ENCODE measurements at places on chromosomes 5 and 9.

DNA sequence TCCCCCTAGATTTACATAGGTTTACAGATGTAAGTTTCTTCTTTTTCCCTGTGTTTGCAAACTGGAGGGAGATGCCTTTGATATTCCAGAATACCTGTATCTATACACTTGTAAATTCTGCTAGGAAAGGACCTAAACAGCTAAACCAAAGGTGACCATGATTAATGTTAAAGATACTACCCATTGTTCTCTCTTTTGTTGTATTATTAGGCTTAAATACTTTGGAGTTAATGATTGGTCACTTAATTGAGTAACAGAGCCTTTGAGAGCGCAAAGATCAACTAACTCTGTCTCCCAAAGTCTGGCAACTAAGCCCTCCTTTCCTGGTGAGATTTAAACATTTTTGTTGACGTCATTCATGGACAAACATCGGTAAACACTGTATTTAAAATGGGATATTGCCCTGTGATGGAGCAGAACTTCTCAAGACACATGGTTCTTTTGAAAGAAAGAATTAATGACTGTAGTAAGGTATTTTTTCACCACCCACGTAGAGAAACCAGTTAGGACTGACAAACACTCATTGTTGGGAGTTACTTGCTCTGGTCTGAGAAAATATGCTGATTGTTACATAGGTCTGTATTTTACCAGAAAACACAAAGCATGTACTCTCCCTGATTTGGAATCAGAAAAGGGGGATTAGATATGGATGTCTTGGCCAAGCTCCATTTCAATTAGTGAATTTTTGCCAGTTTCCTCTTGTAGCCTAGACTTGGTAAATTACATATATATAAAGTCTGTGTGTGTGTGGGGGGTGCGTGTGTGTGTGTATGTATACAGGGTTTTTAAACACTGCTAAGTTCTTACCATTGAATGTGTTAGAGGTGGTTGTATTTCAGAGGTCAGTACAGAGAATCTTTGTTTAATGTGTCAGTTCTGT lies 4.6 kb downstream of the VCAN start:
- DNase-seq = no peak

DNA sequence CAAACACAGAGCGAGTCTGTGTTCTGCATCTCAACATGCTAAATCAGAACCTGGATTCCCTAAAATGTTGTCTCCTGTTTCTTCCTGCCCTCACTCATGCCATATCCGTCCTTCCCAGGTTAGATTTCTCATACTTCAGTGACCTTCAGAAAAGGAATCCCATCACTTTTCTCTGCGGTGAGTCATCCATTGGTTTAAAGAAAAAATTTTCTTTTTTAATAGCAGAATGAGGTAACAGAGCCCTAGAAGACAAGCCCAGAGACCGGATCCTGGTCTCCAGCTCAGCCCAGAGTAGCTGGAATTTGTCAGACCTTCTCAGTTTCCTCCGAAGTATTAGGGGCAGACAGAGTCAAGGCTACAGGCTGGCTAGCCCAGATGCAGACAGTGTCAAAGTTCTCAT lies 143.2 kb upstream of the DMRT1 start:
- peak; percentile 82 for DNase-seq

DNA sequence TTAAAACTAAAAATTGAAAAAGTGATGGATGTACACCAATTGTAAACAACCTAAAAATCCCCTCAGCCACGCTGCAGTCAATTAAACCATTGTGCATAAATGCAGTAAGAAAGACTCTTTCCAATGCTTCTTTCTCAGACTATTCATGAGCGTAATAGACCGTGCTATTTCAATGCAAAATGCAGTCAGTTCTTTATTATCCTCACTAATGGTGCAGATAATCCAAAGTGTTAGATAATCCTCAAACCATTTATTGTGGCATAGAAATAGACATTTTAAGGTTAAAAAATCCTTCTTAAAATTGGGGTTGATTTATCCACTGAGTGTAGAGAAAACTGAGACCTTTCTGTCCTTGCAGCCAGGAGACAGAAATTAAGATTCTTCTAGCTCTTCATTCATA lies 1862.8 kb downstream of the EFNA5 start:
- no peak for DNase-seq

DNA sequence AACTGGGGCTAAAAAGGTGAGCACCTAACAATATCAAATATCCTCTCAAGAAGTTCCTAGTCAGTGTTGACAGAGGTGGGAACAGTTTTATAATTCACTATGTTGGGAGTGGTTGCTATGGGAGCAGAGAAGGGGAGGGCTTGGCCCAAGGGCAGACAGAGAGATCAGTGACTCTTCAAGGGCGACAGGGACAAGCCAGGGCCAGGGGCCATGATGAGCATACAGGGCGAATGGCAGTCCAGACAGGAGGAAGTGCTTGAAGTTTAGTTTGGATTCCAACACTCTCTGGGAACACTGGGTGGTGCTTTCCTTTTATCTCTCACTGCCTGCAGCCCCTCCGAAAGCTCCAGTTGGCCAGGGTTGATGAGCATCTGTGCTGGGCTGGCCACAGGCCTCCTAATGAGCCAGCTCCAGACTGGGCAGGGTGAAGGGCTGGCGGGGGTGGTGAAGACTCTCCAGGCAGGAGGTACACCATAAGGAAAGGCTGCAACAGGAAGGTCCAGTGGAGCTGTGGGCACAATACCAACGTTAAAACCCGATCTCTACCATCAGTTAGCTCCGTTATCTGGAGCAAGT lies 111.3 kb downstream of the TMEM174 start:
- no peak for DNase-seq

- DNase-seq = no peak
These were observed 2.5 kb upstream of the KDM3B start for GRCh38 chr5:138349852-138350562.

- DNase-seq = no peak
These were observed 3.3 kb downstream of the TMEM174 start for GRCh38 chr5:73176250-73176649.

GRCh38 chr9:34417734-34418133 lies 40.6 kb downstream of the FAM219A start:
- DNase-seq = no peak

GRCh38 chr5:147845618-147846017 lies 14.1 kb upstream of the SPINK1 start:
- DNase-seq = no peak

DNA sequence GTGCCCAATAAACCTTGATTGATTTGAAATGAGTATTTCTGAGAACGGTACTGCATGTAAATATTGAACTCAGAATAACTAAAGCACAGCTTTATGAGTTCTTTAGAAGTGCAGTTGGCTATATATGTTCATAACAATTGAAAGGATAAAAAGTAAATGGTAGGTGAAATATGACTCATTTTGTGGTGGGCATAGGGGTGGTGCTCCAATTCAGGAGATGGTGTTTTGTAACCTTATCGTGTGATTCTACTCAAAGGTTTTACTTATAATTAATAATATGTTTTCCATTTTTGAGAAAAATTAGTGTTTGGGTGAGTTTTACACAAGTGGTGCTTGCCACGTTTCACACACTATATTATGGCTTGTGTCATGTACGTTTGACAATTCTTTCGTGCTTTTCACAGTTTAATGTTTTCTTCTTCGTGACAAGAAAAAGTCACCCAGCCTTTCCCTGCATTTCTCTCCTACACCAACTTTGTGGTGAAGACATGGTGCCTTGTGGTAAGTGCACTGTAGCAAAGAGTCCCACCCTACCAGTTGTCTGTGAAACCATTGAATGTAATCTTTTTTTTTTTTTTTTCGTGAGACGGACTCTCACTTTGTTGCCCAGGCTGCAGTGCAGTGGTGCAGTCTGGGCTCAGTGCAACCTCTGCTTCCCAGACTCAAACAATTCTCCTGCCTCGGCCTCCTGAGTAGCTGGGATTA lies 492.5 kb upstream of the SGCD start:
- DNase-seq = no peak

DNA sequence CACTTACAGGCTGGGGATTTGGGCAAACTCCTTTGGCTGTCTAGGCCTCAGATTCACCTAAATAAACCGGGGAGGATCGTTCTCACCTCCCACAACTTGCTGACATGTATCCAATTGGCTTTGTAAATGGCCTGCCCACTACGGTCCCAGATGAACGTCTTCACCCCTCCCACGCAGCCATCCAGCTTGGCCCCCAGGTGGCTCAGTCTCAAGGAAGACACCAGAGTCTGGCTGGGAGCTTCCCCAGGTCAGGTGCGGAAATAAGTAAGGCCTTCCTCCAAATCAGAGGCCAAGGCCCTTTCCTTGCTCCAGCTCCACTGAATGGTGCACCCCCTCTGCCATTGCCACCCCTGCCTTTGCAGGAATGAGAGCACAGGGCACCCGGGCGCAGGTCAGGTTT lies 11.4 kb downstream of the CIZ1 start:
- no peak for DNase-seq

- peak; percentile 51 for DNase-seq
These were observed 89.6 kb downstream of the RAPGEF1 start for GRCh38 chr9:131650254-131650653.

DNA sequence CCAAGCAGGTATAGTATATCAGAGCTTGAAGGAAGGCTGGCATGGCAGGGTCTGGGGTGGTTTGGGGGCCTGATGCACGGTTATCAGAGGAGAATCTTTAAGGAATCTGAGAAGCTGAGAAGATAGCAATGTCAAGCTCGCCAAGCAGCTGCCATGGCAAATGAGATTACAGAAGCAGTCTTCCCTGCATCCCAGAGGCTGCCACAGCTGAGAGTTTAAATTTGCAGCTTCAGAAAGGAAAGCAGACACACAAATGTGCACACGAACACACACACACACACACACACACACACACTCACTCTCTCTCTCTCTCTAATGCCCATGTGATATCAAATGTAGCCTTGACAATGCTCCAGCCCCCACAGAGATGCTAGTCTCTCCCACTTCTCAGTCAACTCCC lies 79.0 kb upstream of the TNC start:
- DNase-seq = no peak

GRCh38 chr5:66840511-66841013 lies 244.4 kb downstream of the MAST4 start:
- no peak for DNase-seq

DNA sequence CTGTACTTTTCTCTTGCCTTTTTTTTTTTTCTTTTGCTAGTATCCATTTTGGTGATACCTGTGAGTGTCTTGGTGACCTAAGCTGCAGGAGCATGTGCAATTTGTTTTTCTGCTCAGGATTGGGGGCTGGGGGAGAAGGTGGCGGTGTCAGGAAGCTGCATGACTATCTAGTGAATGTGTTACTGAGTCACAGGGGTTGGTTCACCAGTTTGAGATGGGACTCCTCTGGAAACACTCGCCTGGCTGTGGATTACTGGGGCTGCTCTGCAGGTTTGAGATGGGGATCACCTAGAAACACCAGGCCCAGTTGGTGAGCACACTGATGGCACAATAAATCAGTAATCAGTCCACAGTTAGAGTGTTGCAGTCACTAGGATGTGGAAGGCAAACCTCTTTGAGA lies 447.9 kb downstream of the SPATA31D1 start:
- peak; percentile 42 for DNase-seq

GRCh38 chr9:123089790-123090189 lies 56.3 kb downstream of the GPR21 start:
- no peak for DNase-seq

GRCh38 chr9:71168418-71168817 lies 47.0 kb upstream of the TRPM3 start:
- DNase-seq = no peak

DNA sequence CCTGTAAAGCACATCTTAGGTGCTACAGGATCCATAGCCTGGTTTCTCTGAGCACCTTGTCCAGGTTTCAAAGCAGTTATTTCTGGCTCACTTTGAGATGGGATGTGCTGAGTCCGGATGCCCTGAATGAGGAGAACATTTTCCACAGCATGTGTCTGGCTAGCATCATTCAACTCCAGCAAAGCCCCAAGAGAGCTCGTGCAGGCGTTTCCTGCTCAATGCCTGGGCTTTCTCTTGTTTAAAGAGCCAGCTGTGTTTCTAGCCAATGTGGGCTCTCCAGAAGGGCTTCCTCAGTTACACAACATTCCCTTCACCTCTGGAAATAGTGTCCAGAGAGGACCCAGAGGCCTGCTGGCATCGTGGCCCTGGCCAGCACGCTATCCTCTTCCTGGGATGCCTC lies 411.7 kb downstream of the DMAC1 start:
- DNase-seq = no peak

- peak; percentile 10 for DNase-seq
These were observed 290.2 kb upstream of the POU5F2 start for GRCh38 chr5:94031631-94032030.

DNA sequence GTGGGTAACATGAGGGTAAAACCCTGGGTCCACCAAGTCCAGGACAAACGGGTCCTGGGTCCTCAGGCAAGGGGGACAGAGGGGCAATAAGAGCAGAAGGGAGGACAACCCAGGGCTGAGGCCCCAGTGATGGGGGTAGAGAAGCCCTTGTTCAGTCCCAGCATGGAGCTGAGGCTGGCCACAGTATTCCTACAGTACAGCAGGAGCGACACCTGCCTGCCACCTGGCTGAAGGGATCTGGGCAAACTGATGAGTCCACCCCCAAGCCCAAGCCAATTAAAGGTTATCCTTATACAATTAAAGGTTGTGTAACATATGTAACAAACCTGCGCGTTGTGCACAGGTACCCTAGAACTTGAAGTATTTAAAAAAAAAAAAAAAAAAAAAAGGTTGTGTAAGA lies 97.7 kb upstream of the LRRTM2 start:
- DNase-seq = no peak

DNA sequence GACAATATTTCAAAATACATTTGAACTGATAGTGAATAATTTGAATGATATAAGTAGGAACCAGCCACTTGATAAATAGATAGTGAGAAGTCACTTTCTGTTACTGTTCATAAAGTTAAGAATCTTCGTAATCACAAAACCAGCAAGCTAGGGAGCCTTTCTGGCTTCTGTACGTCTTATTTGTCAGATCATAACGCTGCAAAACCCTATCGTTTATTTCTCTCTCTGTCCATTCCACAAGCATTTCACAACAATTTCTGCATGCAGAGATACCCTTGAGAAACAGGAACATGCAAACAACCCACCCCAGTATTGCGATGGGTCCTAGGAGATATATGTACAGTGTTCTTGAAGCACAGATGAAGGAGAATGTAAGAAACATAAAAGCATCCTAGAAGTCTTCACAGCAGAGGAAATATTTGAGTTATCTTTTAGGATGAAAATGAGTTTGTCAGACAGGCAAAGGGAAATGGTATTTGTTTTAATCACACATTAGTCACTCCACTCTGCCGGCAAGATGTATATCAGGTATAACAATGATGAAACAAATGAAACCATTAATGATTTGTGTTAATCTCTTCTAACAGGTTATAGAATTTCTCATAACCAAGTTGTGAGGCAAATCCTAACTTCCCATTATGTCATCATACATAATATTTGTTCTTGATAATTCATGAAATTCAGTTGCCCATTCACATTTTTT lies 668.7 kb upstream of the FTMT start:
- peak; percentile 4 for DNase-seq

- DNase-seq = peak; percentile 67
These were observed 30.0 kb upstream of the TTLL11 start for GRCh38 chr9:122122903-122123632.
